ENCODE measurements at places on chromosomes 13 and 19. TPM values are rescaled to one million over a fixed set of nuclear protein-coding genes. Genes with fewer than 3 reads are reported as not detected.

DKKL1 gene
- total RNA-seq = 1.2 TPM

- H3K4me1 ChIP-seq = no peaks in the 10 kb centered on the region
- DNase-seq = no peak
- no peak overlapping the region for H3K4me3 ChIP-seq
- H3K36me3 ChIP-seq = no peaks in the 10 kb centered on the region
- H3K27ac ChIP-seq = no peak overlapping the region
Observed at GRCh38 chr13:23680845-23681669, 110.8 kb downstream of the TNFRSF19 start.

- H3K4me3 ChIP-seq = no peak overlapping the region
- DNase-seq = no peak
- H3K36me3 ChIP-seq = peaks cover 75% of the 10 kb centered on the region
- H3K4me1 ChIP-seq = no peaks in the 10 kb centered on the region
- H3K27ac ChIP-seq = no peak overlapping the region
- no peaks in the 10 kb centered on the region for H3K27me3 ChIP-seq
Observed at GRCh38 chr19:40705950-40706619, 10.6 kb downstream of the COQ8B start.

DNA sequence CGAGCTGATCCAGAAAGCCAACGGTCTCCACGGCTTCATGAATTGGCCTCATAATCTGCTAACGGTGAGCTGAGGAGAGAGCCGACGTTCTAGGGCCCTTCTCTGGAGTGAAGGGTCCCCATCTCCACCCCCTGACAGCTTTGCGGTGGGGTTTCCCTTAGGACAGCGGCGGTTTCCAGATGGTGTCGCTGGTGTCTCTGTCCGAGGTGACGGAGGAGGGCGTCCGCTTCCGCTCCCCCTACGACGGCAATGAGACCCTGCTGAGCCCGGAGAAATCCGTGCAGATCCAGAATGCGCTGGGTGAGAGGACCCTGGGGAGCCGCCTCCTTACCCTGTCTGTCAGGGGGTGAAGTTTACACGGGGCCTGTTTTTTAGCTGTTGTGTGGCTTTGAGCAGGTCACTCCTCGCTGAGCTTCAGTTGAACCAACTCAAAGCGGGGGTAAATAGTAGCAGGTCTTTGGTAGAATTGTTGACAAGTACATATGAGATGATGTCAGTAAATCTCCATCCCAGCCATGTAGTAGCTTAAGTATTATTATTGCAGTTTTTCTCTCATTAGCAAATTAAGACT is 801 bp downstream of the QTRT1 start:
- no peaks in the 10 kb centered on the region for H3K27me3 ChIP-seq
- H3K4me3 ChIP-seq = peak overlapping the region; percentile 51
- H3K27ac ChIP-seq = peak overlapping the region; percentile 66
- peaks cover 5% of the 10 kb centered on the region for H3K4me1 ChIP-seq

DNA sequence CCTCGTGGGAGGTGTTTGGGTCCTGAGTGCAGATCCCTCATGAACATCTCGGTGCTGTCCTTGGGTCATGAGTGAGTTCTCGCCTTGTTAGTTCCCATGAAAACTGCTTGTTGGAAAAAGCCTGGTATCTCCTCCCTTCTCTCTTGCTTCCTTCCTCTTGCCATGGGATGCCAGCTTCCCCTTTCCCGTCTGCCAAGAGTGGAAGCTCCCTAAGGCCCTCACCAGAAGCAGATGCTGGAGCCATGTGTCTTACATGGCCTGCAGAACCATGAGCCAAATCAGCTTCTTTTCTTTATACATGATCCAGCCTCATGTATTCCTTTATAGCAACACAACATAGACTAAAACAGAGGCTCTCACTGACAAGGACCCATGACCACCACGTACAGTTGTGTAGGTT is 8.2 kb downstream of the ADGRE2 start:
- no peaks in the 10 kb centered on the region for H3K36me3 ChIP-seq
- peaks cover 5% of the 10 kb centered on the region for H3K4me1 ChIP-seq
- H3K27ac ChIP-seq = no peak overlapping the region
- H3K27me3 ChIP-seq = peaks cover 3% of the 10 kb centered on the region

DNA sequence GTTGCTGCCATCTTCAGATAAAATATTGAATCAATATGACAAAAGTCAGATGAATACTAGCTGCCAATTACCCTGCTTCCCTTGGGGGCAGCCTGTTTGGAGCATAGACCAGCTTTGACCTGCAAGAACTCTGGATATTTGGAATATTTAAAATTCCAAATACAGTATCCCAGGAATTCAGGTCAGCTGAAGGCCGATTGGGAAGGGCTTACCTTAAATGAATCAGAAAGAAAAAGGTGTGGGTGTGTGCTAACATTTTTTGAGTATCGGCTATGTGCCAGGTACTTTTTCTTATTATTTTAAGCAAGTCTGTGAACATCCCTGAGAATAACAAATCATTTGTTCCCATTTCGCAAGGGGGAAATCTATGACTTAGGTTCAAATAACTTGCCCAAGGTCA is 1.8 kb upstream of the RUBCNL start:
- no peaks in the 10 kb centered on the region for H3K27me3 ChIP-seq
- peaks cover 57% of the 10 kb centered on the region for H3K4me1 ChIP-seq
- peak overlapping the region; percentile 75 for H3K27ac ChIP-seq
- DNase-seq = no peak
- no peaks in the 10 kb centered on the region for H3K36me3 ChIP-seq

CPT1C gene
- total RNA-seq = not detected

DNA sequence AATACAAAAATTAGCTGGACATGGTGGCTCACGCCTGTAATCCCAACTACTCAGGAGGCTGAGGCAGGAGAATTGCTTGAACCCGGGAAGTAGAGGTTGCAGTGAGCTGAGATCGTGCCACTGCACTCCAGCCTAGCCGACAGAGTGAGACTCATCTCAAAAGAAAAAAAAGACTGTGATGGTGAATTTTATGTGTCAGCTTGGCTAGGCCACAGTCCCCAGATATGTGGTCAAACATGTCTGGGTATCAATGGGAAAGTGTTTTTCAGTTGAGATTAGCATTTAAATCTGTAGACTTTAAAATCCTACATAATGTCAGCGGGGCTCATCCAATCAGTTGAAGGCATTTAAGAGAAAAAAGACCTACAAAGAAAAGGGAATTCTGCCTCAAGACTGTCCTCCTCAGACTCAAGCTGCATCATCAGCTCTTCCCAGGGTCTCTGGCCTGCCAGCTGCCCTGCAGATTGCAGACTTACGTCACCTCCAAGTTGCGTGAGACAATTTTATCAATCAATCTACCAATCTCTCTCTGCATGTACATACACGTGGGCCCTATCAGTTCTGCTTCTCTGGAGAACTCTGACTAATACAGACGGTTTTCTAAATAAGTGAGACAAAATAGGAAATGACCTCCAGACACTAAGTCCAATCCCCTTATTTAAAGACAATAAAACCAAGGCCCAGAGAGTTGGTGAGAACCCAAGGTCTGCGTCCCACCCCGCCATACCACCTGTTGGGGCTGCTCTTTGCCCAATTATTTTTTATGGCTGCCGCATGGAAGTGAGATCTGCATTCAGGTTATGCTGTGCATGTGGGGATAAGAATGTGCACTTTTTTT is 99.2 kb downstream of the ABCC4 start:
- DNase-seq = no peak
- no peaks in the 10 kb centered on the region for H3K4me1 ChIP-seq
- H3K4me3 ChIP-seq = no peak overlapping the region

All from B cell (primary cell).